Lower leg skin (tissue), 4 donors: ENCODE measurements at places on chromosomes 3 and 15. TPM values are rescaled to one million over a fixed set of nuclear protein-coding genes. Genes with fewer than 3 reads are reported as not detected.

Gene HYAL1
- 16.7 TPM for total RNA-seq

Gene GTF2A2
- 13.4 TPM for total RNA-seq

Gene TSC22D2
- total RNA-seq: 15.3 TPM

Gene HACL1
- total RNA-seq: 18.3 TPM

- DNase-seq: no peak
These were observed 88.1 kb downstream of the DHX30 start for GRCh38 chr3:47890828-47891612.

DNA sequence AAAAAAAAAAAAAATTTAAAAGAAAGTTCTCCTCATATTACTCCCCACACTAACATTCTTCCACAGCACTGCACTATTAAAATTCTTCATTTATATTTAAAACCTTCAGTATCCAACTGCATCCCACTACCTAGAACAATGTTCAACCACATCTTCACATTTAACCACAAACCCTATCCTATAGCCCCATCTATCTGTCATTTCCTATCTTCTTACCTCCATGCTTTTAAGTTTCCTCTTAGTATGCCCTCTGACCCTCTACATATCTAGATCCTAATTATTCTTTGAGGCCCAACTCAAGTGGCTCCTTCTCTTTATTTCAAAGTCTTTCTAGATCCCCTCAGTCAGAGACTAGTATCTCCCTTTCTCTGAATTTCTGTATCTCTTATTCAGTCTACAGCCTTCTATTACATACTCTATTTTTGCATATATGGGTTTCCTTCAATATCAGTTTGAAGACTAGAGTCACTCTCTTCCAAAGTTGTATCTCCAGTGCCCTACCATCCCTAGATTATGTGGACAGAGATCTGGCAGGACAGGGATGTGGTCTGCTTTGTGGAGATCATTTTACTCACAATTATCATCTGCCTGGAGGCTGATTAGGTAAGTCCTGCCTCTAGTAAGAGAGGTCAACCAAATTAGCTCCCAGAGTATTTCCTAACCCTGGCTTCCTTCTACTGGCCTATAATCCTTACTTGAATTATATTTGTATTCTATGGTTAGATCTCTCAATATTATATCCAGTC is 1.4 kb downstream of the CIAO2A start:
- DNase-seq: no peak

GRCh38 chr15:94451466-94451865 is 220.1 kb downstream of the MCTP2 start:
- DNase-seq: no peak

DNA sequence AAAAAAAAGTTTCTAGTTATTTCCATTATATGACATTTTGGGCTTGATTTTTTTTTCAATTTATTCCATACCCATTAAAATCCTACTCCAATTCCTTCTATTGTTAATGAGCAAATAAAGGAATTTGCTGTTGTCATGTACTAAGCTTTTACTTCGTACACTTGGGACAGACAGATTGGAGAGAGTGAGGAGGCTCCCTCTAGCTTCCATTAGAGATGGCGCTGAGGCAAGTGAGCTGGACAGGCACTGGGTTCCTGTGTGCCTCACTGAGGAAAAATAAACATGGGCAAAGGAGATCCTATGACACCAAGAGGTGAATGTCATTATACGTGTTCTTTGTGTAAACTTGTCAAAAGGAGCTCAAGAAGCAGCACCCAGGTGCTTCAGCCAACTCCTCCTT is 441.1 kb upstream of the MDFIC2 start:
- no peak for DNase-seq

GRCh38 chr3:30399394-30400181 is 206.8 kb upstream of the TGFBR2 start:
- no peak for DNase-seq

DNA sequence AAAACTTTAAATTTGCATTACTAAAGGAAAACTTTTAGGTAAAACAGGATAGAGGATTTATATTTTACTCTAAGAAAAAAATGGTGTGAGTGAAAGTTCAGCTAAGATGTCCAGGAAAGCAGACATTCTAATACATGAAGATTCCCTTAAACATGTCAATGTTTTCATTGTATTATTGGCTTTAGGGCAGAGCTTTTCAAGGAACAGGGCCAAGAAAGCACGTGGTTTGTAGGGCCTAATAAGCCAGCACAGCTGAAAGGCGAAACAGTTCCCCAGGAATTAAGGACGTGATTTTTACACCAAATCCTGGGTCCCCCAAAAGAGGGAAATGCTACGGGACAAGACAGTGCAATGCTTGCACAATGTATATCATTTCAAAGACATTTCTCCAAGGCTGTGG is 48.6 kb upstream of the MKRN3 start:
- no peak for DNase-seq

DNA sequence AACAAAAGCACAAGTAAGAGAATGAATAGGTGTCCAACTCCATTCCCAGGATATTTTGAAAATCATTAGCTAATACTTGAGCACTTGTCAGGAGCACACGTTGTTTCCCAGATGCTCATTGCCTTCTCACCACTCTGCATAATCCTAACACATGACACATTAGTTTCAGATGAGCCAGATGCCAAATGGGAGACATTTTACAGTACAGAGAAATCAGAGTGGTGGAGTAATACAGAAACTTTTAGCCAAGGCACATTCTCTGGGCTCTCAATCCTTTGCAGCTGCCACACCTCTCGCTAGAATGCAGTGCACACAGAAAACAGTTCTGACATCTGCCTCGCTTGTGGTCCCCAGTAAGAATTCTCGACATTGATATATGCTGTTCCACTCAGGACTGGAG is 76.6 kb downstream of the P3H2 start:
- no peak for DNase-seq

GRCh38 chr3:50388016-50388719 is 28.8 kb upstream of the TMEM115 start:
- DNase-seq: no peak

- no peak for DNase-seq
These were observed 65.5 kb upstream of the TJP1 start for GRCh38 chr15:29887721-29888120.

GRCh38 chr3:192207651-192208050 is 519.7 kb downstream of the FGF12 start:
- no peak for DNase-seq

DNA sequence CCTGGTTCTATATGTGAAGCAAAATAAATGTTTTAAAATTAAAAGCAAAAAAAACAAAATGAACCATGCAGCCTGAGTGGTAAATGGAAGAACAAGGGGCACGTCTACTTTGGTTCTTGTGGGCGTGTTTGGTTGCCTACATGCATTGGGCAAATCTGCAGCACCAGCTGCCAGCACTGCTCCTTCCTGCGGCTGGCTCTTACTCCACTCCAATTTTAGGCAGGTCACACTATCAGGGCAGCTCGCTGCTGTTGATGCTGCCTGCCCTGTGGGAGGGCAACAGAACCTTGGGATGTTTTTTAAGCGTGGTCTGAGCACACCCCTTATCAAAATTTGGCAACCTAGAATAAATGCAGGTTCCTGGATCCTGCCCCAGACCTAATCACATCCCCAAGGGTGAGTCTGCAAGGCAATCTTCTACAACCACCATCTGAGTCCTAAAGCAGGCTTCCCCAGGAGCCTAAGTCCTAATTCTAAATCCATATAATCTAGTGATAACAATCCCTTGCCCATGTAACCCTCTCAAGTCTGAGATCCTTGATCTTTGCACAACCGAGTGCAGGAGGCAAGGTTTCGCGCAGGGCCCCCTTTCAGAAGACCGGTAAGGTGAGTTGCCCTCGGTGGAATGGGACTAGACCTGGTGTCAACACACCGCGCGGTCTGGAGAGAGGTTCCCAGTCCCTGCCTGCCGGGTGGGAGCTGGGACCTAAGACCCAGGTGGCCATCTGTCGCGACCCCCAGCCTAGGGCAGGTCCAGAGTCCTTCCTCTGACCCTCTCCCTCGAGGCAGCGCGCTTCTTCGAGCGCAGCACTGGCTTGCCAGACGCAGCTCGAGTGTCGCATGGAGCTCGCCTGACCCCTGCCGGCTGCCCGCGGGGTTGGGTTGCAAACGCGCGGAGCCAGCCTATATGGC is 15.9 kb downstream of the IVD start:
- DNase-seq: peak; percentile 93

GRCh38 chr3:13420045-13420830 is at the start of gene NUP210:
Gene NUP210 (minus strand): TSS chr3:13420322. CDS start chr3:13420226, 96 bp downstream.
- DNase-seq: no peak
